NCI-H2029 (cell line): ENCODE measurements at places on chromosomes 13 and 19.

DNA sequence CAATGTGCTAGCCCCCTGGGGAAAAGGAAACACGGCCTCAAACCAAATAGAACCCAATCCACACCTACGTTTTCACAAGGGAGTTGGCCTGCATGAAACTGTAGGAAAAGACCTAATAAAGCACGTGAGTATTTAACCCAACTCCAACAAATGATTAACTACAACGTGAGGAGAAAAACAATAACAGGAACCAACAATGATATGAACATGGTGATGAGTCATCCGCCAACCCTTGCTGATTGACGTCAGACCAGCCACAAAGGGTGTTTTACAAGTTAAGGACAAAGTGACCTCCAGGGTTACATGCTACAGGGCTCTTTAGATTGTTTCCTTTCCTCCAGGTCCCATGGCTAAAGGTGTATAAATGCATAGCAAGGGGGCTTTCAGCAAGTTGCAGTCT lies 460.5 kb downstream of the COG6 start:
- no peak for DNase-seq

DNA sequence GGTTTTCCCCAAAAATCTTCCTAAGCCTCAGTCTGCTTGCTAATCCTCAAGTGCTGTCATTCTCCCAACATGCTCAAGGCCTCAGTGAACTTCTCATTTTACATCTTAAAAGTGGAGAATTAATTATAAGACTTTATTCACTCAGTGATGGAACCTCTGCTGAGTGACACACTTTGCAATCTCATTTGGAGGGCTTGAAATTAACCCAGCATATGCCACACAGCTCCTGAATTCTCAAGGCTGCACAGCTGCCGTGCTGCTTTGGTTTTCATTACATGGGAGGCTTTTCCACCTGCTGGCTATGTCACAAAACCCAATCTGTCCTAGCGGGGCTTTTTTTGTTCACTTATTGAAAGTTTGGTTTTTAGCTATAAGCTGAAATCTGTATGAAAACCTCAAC lies 28.3 kb upstream of the SERPINE3 start:
- DNase-seq = no peak

GRCh38 chr13:37277435-37278144 lies 172.1 kb upstream of the CSNK1A1L start:
- no peak for DNase-seq

DNA sequence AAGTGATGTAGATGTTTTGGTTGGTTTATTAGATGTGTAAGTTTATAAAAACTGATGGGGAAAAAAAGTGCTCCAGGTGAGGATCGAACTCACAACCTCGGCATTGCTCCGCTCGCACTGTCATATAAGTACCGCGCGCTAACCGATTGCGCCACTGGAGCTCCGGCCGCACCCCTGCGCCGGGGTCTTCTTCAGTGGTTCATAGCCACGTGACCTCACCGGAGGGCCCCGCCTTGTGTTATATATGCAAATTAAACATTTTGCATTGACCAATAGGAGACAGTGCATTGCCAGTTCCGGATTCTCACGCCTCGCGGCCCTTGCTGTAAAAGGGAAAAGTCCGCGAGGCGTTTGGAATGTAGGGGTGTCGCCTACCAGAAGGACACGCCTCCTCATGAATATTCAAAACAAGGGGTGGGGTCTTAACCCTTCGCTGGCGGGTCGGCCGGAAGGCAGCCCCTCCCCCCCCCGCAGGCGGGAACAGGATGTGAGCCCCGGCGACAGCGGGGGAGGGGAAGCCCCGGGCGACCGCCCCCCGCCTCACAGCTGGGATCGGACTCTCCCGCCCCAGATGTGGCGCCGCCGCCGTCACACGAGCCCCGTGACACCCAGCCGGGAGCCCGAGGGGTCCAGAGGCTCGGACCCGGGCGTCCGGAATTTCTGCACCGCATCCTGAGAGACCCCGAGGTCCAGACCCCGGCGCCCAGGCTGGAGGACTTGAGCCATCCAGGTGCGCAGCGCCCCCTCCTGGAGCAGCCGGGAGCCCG lies at the start of gene PLEKHG2:
TSS of gene PLEKHG2 (plus strand) at position 570 of the 767 bp plus-strand sequence. CDS start 1,418 bp downstream, outside the sequence.
- peak; percentile 99 for DNase-seq

DNA sequence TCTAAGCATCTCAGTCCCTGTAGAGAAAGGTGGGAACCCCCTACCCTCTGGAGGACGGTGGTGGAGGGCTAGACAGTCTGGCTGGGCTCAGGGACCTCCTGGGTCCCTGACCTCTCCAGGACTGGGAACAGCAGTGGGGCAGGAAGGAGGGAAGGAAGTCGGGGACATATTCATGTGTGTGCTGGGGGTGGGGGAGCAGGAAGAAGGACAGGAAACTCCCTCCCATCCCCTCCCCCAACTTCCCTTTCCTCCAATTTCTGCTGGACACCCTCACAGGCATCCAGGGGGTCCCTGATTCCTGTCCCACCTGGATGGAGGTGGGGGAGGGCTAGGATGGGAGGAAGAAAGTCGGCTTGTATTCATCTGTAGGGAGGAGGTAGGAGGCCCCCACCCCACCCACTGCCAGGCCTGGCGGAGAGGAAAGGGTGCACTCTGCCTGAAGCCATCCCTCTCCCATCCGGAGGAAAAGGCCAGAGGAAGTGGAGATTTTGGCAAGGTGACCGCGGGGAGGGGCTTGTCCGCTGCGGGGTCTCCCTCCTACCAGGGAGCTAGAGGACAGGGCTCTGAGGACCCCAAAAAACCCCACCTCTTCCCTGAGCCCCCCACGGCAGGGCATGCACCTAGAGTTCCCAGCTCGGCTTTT lies 2.3 kb downstream of the NOVA2 start:
- DNase-seq = no peak

DNA sequence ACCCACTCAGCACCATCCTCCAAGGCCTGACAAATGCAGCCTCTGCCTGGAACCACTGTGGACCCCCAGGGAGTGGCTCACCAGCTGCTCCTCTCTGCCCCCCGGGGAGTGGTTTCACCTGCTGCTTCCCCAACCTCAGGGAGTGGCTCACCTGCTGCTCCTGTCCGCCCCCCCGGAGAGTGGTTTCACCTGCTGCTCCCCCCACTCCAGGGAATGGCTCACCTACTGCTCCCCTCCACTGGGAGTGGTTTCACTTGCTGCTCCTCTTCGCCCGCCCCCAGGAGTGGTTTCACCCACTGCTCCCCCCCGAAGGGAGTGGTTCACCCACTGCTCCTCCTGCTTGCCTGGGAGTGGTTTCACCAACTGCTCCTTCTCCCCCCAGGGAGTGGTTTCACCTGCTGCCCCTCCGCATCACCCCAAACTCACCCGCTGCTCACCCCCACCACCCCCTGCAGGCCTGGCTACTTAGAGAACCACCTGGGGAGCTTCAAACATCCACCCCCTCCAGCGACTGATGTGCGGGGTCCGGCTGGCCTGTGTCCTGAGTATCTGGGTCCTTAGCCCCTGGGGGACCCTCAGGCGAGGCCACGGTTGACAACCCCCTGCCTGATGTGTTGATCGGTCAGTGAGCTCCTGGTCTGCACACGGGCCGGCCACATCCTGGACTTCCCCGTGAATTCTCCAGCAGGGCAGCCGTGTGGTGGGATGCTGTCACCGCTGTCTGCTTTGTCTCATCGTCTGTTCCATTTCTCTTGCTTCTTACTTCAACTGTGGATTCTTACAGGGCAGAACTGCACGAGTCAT lies 14.6 kb upstream of the TMEM255B start:
- DNase-seq = no peak

DNA sequence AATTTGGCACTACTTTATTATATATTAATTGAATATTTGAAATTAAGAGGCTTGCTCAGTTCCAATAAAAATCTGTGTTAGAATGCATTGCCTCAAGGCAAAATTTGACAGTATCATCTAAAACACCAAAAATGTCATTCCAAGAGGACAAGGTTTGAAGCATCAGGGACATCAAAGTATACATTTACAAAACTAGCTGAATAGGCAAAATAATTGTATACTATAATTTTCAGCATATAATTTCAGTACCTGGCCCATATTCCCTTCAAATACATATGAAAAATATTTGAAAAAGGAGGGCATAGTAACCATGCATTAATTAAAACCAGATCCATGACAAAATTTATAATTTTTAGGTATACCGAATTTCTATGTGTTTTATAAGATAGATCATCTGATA lies 963.8 kb downstream of the PCDH9 start:
- no peak for DNase-seq
